ENCODE measurements at places on chromosomes 11 and 22.
A peak's percentile ranks its signal among the peaks of the same experiment; 100 is the strongest.

DNA sequence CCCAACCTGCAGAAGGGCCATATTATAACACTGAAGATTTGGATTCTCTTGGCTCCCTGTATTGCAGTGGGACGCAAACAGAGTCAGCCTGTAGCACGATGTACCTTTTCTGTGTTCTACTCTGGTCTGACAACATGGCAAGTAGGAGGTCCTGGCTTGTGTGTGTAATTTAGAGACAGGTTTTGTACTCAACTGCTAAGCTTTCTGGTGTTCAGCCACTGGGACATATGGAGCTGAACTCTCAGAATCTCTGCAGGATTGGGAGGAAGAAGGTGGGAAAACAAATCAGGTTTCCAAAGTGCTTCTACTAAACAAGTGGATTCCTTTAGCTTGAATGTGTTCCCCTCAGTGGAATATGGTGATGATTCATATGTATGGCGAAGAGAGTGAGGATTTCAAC, 192.5 kb upstream of the MTMR2 start:
- DNase-seq = no peak

GRCh38 chr11:27173545-27173944, 132.9 kb downstream of the BBOX1 start:
- DNase-seq = no peak

DNA sequence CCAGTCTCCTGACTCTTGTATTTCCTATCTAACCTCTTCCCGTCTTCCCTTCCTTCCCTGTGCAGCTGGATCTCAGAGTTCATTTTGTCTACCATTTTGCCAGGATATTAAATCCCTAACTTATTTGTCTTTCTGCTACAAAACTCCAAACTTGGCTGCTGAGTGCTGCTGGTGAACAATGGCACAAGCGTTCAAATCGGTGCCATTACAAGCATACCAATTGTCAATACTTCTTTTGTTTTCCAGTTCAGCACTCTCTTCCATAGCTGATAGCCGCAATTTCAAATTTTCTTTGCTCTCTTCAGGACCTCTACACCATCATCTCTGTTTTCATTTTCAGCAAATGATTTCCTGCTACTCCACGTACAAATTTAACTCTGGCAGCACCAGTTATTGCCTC, 13.4 kb downstream of the IL18 start:
- DNase-seq = no peak

- no peak for DNase-seq
Observed at GRCh38 chr11:19117760-19118097, 761 bp downstream of the ZDHHC13 start.

DNA sequence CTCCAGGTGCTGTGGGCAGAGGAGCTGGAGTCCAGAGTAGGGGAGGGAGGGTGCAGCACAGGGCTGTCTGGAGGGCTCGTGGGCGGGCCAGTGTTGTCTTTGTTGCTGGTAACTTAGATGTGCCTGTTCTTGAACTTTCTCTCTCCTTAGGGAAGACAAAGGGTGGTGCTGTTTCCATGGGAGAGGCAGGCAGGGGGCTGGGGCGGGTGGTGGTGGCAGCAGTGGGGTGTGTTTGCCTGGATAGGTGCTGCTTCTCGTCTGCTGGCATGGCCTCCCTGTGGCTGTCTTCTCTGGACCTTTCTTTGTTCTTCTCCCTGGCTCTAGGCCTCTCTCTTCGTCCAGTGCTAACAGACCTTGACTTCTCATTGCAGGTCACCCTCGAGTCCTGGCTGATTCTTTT, 8.5 kb downstream of the SIDT2 start:
- no peak for DNase-seq

GRCh38 chr22:29109822-29110221, 37.0 kb downstream of the KREMEN1 start:
- peak; percentile 48 for DNase-seq

- DNase-seq = peak; percentile 48
Observed at GRCh38 chr22:39309881-39310714, 9.3 kb downstream of the RPL3 start.

DNA sequence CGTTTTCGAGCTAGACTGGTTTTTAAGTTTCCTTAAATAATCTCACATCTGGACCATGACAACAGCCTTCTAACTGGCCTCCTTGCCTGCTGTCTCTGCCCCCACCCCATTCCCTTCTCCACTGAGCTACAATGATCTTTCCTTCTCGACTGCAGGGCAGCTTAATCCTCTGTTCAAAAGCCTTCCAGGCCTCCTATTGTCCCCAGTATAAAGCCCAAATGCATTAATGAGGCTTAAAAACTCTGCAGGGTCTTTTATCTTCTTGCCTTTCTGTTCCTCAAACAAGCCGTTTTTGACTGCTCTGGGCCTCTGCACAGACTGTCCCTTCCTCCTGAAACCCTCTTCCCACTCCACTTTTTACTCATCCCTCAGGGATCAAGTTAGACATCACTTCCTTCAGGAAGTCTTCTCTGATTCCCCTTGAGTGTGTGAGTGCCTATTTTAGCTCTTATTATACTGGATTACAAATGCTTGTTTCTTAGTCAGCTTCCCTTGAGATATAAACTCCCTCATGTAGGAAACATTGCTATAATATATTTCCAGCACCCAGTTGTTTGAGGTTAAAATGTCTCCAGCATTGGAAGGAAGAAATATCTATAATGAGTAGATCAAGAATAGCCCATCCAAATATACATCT, 23.6 kb upstream of the PAMR1 start:
- peak; percentile 65 for DNase-seq

DNA sequence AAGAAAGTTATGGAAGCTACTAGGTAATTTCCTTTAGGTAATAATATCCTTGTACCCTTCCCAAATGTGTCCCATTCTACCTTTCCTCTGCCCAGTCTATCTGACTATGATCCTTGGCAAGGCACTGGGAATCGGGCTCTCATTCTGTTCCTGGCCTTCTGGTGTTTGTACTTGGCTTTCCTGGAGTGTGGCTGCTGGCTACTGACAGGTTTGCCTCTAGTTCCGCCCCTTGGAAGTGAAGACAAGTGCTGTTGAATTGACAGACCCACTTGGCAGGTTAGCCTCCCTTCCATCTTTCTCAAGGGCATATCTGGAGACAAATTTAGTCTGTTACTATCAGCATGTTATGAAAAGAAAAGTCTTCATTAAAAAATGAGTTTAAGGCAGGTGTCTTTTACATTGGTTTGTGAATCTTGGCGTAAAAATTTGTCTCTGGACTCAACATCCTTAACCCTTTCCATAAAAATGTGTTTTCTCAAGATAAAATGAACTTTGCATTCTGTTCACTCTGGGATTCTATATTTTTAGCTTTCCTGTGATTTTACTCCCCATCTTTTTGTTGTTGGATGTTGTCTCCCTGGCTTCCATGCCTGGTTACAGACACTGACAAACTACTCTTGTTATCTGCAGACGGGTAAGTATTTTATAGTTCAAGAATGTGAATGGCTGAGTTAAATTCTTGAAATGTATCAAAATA, 287.4 kb upstream of the PDGFD start:
- DNase-seq = no peak

DNA sequence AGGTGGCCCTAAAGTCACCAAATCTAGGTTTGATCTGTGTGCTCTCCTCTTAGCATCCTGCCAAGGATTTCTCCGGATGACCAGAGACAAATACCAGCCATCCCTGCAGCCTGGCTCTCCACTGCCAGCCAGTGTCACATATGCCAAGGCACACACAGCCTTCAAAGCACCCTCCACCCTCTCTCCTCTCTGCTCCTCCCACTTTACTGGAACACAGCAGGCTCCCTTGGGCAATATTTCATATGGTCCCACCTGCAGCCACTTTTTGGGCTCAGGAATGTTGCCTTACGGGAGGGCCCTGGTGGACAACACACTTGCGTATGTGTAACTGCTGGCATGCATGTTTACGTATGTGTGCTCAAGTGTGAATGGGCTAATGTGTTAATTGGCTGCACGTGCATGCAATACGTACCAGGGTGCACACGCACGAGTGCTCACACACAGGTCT, 183.9 kb downstream of the CEP164 start:
- no peak for DNase-seq

- DNase-seq = no peak
Observed at GRCh38 chr11:128305588-128305987, 281.8 kb downstream of the ETS1 start.

DNA sequence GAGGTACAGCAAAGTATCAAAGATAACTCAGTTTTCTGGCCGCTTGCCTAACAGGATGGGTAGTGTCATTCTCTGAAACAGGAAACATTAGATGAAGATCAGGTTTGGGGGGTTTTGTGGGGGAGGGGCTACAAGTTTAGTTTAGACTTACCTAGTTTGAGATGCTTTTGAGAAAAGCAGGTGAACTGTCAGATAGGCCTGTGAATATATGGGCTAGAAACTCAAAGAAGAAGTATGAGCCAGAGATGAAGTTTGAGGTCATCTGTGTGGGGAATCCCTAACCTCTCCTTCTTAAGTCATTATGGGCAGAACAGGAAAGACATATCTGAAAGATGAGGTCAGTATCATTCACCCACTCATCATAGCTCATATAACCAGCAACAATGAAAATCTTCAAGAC, 11.9 kb downstream of the HOATZ start:
- DNase-seq = peak; percentile 71

- peak; percentile 37 for DNase-seq
Observed at GRCh38 chr11:64553554-64554201, 37.3 kb upstream of the SLC22A12 start.

DNA sequence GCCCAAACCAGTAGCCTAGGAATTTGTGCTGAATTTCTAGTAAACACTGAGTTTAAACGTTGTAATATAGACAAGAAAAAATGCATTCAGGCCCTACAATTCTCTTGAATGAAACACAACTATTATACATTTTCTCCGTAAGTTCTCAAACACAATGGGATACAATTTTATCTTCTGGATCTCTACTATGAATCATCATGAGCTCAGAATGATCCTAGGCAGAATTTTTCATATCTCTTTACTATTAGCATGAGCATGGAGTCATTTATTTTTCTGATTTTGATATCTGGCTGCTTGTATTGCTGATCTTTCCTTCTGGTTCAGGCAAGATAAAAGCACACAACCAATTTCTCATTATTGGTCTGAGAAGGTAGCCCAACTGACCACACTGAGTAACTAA, 1123.4 kb upstream of the RAG2 start:
- DNase-seq = no peak

GRCh38 chr22:48755059-48755949, 1072.4 kb downstream of the BRD1 start:
- DNase-seq = no peak

- DNase-seq = no peak
Observed at GRCh38 chr11:121448431-121448941, 3.6 kb upstream of the SORL1 start.

DNA sequence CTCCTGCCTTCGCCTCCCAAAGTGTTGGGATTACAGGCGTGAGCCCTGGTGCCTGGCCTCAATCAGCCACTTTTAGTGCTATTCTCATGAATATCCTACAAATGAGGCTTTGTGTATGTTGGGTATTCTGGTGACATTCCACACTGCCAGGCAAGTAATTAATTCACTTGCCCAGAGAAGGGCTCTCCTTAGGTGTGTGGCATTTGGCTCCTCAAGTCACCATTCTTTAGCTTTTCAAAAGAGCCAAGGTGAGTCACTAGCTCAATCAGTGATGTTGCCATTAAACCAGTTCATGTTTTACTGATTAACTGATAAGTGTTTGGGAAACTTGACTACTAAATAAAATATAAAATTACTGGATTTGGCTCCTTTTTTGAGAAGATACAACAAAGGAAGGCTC, 52.2 kb downstream of the SLC25A17 start:
- DNase-seq = no peak

DNA sequence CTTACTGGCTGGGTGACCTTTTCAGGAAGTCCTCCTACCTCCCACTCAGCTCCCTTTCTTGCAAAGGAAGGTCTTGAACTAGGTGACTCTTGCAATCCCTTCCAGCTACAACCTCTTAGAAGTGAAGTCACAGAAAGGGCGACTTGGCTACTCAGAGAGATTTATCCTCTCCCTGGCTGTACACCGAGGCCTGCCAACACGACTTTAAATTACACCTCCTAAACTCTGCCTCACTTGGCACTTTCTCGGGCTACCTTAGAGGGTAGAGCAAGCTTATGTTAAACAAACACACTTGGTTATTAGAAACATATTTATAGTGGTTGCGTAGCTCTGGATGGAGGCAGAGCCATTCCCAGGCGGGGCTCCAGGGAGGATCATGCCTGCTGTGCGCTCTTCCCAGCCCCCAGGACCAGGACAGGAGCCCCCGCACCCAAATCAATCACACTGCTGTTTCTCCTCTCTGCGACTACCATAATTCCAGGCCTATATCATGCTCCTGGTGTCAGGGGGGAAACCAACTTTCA, 358.4 kb downstream of the BUD13 start:
- DNase-seq = no peak

DNA sequence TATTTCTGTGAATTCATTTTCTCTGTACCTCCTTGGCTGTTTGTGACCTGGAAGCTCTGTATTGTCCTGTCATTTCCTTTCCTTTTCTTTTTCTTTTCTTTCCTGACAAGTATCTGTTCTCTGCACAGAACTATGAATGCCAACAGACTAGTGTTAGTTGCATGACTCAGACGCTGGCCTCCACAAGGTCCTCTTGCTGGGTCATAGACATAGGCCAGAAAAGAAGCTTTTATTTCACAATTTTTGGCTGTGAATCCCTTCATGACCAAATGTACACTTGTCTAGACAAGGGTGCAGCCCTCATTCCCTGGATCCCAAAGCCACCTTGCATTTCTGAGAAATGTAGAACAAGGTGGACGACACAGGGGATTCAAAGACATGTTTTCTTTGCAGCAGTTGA, 104.1 kb upstream of the MTNR1B start:
- no peak for DNase-seq

GRCh38 chr22:27783436-27784119, 18.0 kb downstream of the MN1 start:
- DNase-seq = no peak

DNA sequence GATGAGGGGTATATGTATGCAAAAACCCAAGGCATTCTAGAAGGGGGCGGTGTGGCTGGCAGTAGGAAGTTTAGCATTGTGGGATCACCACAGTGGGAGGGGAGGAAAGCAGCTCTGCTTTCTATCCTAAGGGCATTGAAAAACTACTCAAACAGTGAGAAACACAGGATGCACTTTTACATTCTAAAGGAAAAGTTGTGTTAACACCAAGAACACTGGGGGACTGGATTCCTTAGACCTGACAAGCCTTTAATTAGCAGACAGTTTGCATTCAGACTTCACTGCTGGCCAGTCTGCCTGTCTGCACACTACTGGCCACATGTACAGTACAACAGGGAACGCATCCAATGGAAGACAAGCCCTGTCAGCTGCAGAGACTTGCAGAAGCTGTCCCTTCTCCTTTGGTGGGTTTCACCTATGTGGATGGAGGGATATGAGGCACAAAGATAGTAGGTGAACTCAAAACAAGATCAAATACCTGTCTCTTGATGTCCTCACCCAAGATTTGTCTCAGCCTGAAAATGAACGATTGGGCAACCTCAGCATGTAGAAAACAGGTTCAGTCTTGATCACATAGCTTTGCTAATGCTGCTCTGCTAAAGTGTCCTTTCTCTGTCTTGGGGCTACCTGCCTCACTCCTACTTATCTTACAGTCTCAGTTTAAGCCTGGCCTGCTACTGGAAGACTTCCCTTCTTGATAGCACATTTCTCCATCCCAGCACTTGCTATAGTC, 64.8 kb downstream of the TENM4 start:
- DNase-seq = no peak

GRCh38 chr11:75949023-75949672, 134.1 kb downstream of the UVRAG start:
- DNase-seq = peak; percentile 63

- peak; percentile 15 for DNase-seq
Observed at GRCh38 chr11:45580399-45580798, 85.0 kb downstream of the CHST1 start.

Measured in fibroblast of skin of right quadriceps (primary cell).